Upper lobe of right lung (tissue), 1 donor: ENCODE measurements at places on chromosomes 13 and 19.

DNA sequence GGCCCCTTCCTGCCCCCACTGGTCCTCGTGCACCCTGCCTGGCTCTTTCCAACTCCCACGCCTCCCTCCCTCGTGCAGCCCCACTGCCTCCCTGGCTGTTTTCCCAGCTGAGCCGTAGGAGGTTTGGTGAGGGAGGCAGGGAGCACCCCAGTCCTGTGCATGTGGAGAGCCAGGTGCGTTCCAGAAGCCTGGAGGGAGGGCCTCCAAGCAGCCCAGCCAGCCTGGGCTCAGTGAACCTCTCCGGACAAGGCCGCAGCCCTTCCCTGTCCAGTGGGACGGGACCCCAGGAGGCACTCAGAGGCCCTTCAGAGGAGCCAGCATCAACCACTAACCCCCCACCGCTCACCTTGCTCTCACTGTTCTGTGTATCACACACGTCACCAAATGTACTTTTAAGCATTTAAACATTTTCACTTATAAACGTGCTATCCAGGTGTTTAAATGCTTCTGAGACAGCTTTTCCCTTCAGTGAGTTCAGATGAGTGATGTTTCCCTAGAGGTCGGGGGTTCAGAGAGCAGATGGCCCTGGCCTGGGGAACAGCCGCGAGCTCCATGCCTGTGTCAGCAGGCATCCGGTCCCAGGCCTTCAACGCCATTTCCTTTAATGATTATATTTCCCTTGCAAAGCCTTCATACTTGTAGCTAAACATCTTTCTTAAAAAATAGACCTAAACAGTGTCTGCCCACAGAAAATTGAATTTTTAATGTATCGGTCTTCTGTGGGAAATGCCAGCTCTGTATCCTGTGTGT is 122.6 kb downstream of the ATP11A start:
- no peak for DNase-seq
- H3K4me3 ChIP-seq, result no peak overlapping the region
- H3K27me3 ChIP-seq, result no peaks in the 10 kb centered on the region

DNA sequence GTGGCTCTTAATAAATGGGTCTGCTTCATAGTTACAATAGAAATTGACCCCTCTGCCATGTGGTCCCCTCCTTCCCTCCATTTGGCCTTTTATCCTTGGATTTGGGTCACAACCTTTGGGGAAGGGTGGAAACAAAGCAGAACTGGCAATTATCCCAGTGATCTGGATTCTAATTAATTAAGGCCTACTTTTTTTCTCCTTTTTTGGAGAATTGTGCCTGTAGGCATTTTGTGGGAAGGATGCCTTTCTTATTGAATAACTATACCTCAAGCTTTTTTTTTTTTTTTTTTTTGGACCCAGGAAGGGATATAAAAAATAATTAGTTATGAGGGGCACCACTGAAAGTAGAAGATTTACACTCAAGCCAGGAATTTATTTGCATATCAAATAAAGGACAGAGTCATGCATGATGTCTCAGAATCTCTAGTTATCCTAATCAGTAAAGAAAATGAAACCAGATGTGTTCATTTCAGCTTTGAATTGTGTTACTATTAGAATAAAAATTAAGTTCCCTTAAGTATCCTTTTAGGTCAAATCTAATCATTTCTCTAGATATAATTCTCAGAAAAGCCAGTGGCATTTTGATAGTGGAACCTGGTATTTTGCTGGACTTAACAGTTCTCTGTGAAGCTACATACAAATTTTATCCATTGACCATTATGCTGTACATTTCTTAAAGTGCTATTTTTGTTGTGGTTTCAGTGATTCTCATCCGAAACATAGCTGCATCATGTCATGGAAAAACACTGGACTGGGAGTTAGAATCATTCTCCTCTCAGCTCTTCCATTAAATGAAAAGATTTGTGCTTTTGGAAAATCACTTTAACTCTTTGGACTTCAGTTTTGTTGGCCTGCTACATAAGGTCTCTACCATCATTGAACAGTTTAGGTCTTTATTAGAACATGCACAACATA is 129.3 kb downstream of the KCNRG start:
- peaks cover 3% of the 10 kb centered on the region for H3K4me1 ChIP-seq
- H3K27ac ChIP-seq, result no peak overlapping the region
- H3K27me3 ChIP-seq, result no peaks in the 10 kb centered on the region
- H3K4me3 ChIP-seq, result no peak overlapping the region

- no peaks in the 10 kb centered on the region for H3K36me3 ChIP-seq
- no peak overlapping the region for H3K4me3 ChIP-seq
- H3K27me3 ChIP-seq, result no peaks in the 10 kb centered on the region
- no peak for DNase-seq
- H3K4me1 ChIP-seq, result no peaks in the 10 kb centered on the region
- H3K27ac ChIP-seq, result no peak overlapping the region
Observed at GRCh38 chr13:105991622-105992277, 543.7 kb downstream of the EFNB2 start.

DNA sequence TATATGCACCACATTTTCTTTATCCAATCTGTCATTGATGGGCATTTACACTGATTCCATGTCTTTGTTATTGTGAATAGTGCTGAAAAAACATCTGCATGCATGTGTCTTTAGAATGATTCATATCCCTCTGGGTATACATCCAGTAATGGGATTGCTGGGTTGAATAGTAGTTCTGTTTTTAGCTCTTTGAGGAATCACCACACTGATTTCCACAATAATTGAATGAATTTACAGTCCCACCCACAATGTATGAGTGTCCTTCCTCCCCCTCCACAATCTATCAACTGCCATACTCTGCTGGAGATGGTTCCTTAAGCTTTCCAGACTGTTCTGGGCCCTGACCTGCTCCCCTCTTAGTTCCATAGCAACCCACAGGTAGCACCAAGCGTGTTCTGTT is 667.0 kb downstream of the LIG4 start:
- H3K36me3 ChIP-seq, result no peaks in the 10 kb centered on the region
- no peak overlapping the region for H3K27ac ChIP-seq
- no peak overlapping the region for H3K4me3 ChIP-seq
- no peak for DNase-seq
- no peaks in the 10 kb centered on the region for H3K4me1 ChIP-seq
- no peaks in the 10 kb centered on the region for H3K27me3 ChIP-seq

DNA sequence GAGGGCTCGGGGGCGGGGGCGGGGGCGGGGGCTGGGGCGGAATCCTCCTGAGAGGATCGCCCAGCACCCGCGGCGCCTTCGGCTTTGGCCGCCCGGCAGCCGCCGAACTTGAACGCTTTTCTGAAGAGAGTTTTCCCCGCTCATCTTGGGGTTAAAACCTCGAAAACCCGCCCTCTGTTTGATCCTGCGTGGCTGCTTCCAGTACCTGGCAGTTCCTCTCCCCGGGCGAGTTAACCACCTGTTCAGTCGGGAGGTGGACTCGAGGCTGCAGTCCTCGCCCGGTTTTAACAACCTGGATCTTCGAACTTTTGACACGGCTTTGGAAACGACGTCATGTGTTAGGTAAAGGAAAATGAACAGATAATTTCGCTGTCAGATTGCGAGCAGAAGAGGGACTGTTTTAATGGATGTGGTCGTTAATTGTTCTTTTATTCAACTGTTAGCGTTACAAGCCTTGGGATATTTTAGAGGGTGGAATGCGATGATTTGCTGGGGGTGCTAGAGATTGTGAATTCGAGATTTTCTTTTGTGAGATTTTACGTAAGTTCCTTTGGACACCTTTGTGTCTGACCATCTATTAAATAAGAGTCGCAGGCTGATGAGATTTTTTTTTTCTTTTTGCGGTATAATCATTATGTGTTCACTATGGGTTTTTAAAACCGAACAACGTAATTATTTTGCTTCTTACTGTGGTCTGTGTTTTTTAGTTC is 1.0 kb downstream of the FNDC3A start:
- H3K4me1 ChIP-seq, result peaks cover 28% of the 10 kb centered on the region
- H3K4me3 ChIP-seq, result peak overlapping the region; percentile 76
- H3K27ac ChIP-seq, result peak overlapping the region; percentile 99
- no peaks in the 10 kb centered on the region for H3K36me3 ChIP-seq
- no peaks in the 10 kb centered on the region for H3K27me3 ChIP-seq
- no peak for DNase-seq

GRCh38 chr13:105595471-105595870 is 940.0 kb downstream of the EFNB2 start:
- H3K27me3 ChIP-seq, result no peaks in the 10 kb centered on the region
- H3K4me3 ChIP-seq, result no peak overlapping the region
- H3K36me3 ChIP-seq, result no peaks in the 10 kb centered on the region
- no peak for DNase-seq
- H3K27ac ChIP-seq, result no peak overlapping the region

DNA sequence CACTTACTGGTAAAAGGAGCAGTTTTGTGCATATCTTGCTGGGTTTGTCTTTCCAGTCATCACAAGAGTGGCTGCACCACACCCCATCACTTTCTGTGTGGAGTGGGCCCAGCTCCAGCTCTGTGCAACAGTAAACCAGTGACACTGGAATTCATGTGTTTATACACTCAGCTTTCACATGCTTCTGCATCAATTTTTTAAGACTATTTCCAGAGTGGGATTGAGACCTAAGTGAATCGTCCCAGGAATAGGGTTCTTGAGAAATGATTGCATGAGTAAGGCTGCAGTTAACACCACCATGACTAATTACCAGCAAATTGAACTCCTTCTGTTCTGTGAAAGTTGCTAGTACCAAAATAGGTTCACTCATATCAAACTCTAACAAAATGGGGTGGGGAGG is 5.3 kb upstream of the CFAP97D2 start:
- no peak overlapping the region for H3K4me3 ChIP-seq
- no peaks in the 10 kb centered on the region for H3K36me3 ChIP-seq
- H3K27me3 ChIP-seq, result no peaks in the 10 kb centered on the region
- H3K4me1 ChIP-seq, result no peaks in the 10 kb centered on the region
- no peak for DNase-seq

GRCh38 chr13:44268980-44269379 is 104.6 kb upstream of the SERP2 start:
- no peak for DNase-seq
- no peak overlapping the region for H3K4me3 ChIP-seq
- no peaks in the 10 kb centered on the region for H3K36me3 ChIP-seq
- no peaks in the 10 kb centered on the region for H3K27me3 ChIP-seq
- no peak overlapping the region for H3K27ac ChIP-seq

DNA sequence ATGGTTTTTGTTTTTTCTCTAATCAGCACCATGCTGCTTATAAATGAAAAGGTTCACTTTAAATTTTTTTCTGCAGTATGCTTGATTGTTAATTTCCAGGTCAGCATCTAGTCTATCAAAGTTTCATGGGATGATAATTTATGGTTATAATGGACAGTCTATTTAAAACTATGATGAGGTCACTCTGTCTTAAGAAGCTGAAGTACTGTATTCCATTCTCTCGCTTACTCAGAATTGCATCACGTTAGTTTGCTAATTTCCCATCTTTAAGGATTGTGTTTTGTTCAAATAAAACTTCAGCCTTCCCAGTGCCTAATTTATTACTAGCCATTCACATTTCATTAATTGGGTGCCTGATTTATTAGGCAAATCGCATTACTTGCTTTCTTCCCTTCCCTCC is 94.3 kb downstream of the GPC6 start:
- H3K4me1 ChIP-seq, result no peaks in the 10 kb centered on the region
- no peaks in the 10 kb centered on the region for H3K36me3 ChIP-seq
- H3K4me3 ChIP-seq, result no peak overlapping the region
- H3K27me3 ChIP-seq, result no peaks in the 10 kb centered on the region
